ENCODE measurements at places on chromosomes 7 and 10.

- no peak for DNase-seq
These were observed 446.1 kb downstream of the ATRNL1 start for GRCh38 chr10:115539142-115539762.

GRCh38 chr10:86168256-86168655, 198.3 kb downstream of the GRID1 start:
- DNase-seq, result no peak

GRCh38 chr7:92095380-92095779, 38.9 kb downstream of the CYP51A1 start:
- no peak for DNase-seq

DNA sequence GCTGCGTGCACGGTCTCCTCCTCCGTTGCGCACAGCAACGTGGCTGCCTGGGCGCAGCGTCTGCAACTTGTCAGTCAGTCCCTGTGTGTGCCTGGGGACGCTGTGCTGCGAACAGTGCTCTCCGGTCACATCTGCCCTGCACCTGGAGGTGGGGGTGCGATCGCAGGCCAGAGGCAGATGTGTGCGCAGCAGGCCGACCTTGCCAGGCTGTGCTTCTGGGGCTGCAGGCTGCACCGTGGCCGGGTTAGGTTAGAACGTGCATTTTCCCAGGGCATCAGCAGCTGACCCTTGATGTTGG, 8.2 kb upstream of the GET4 start:
- no peak for DNase-seq

DNA sequence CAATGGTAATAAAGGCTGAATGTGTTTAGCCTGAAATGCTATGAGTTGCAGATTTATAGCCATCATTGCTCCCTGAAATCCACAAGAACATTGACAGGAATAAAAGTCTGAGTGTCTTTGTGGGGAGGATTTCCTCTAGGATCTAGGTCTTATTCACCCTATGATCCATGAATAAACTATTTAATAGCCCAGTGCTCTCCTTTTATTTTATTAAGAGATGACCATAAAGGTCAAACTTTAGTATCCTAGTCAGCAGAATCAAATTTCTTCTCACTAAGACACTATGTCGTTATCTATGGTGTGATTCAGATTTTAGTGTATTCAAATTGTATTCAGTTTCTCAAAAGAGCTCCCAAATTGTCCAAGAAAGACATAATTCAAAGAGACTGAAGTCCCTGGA, 67.8 kb upstream of the AKR1E2 start:
- DNase-seq, result no peak

- no peak for DNase-seq
These were observed 10.3 kb downstream of the SLC13A4 start for GRCh38 chr7:135717693-135718092.

GRCh38 chr10:11949152-11949551, 93.5 kb downstream of the UPF2 start:
- DNase-seq, result no peak

- no peak for DNase-seq
These were observed 182.2 kb downstream of the HTR7 start for GRCh38 chr10:90675621-90676020.

DNA sequence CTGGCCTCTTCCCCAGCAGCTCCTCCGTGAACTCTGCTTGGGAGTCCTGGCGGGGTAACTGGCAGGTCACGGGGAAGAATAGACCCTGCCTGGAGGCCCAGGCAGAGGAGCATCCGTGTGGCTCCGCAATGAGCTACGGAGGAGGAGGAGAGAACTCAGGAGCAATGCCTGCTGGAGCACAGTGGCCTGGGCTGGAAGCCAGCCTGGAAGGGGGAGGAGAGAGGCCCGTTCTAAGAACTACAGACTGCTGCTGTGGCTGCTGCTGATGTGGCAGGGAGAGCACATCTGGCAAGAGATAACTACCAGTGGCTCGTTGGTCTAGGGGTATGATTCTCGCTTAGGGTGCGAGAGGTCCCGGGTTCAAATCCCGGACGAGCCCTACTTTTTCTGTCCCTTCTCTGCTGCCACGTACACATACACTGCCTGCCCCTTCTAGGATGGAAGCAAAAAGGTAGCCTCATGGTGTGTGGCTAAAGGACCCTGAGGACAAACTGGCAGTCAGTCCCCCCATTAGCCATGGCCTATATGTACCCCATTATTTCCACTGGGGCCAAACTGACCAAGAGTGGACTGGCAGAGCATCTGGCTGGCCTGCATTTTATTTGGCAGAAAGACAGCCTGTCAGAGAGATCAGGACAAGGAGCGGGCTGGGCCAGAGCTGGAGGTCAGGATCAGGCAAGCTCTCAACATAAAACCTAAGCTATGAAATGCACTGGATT, 7.7 kb upstream of the OPN1SW start:
- DNase-seq, result peak; percentile 13

DNA sequence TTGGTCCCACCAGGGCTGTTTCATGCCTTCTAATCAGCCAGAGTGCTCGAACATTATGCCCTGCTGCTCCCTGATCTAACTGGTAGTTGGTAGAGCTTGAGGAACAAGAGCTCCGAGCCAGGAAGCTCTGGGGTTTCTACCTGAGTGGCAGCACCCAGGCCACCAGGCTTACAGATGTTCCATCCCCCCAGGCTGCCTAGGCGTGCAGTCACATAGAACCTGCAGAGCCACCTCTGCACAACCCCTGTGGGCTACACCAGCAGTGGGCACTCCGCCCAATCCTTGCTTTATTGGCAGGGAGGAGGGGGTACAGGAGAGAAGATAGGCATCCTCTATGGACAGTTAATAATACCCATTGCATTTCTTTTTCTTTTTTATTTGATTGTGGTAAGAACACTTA, 21.8 kb downstream of the MAP3K8 start:
- no peak for DNase-seq

DNA sequence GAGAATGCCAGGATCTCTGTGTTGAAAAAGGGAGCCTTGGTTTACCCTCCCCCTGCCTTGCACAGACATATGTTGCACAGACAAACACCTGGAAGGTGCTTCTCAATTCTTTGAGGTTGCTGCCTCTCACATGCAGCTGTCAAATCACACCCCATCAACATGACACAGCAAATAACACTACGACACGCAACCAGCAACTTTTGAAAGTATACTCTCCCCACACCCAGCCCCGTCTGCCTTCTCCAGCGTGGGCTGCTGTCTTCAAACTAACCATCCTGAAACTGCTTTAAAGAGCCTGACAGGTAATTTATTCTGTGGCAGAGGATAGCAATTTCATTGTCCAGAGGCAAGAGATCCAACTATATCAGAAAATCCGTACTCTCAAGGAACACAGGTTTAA, 136.1 kb downstream of the PLXNA4 start:
- DNase-seq, result no peak

DNA sequence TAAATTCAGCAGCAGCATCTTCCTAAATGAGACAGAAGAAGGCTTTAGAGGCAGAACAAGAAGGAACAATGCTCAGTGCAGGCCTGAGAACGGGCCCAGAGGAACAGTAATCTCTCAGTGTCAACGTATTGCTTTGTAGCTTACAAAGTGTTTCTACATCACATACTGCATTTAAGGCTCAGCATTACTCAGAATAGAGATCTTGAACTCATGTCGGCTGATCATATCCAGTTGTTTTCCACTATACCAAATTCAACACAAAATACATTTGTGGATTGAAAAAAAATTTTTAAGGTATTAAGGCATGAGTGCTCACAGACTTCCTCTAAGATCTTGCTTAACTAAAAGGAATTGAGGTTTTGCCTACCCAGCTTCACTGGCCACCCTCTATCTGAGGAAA, 325.1 kb downstream of the HPSE2 start:
- DNase-seq, result no peak

- DNase-seq, result no peak
These were observed 644.2 kb upstream of the FOXK1 start for GRCh38 chr7:4037877-4038276.

- DNase-seq, result peak; percentile 63
These were observed 9.8 kb downstream of the SAP25 start for GRCh38 chr7:100563809-100564400.

DNA sequence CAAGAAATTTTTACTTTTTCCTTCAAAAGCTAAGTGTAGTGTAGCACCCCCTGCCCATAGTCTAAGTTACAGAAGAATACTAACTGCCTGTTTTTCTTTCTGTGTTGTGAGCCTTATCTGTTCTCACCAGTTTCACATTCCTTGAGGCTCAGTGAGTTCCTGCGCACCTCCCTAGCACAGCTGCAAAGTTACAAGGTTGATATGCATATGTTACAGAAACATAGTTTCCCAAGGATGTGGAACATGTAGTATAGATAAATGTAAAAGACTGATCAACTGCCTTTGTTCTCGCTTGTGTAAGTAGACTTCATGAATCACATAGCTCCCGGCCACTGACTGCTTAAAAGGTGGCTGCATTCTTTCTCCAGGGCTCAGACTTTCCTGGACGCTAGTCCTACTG, 6.7 kb upstream of the ZNF33B start:
- no peak for DNase-seq

GRCh38 chr10:73167783-73168464, at the start of the genes ECD and FAM149B1:
Gene ECD, minus strand, starts transcription at chr10:73168008. Its CDS starts 4,071 bp downstream, at chr10:73163937.
Gene FAM149B1, plus strand, starts transcription at chr10:73168119. Its CDS starts 221 bp downstream, at chr10:73168340.
- peak; percentile 87 for DNase-seq

GRCh38 chr7:49878627-49879026, 105.2 kb downstream of the VWC2 start:
- no peak for DNase-seq

DNA sequence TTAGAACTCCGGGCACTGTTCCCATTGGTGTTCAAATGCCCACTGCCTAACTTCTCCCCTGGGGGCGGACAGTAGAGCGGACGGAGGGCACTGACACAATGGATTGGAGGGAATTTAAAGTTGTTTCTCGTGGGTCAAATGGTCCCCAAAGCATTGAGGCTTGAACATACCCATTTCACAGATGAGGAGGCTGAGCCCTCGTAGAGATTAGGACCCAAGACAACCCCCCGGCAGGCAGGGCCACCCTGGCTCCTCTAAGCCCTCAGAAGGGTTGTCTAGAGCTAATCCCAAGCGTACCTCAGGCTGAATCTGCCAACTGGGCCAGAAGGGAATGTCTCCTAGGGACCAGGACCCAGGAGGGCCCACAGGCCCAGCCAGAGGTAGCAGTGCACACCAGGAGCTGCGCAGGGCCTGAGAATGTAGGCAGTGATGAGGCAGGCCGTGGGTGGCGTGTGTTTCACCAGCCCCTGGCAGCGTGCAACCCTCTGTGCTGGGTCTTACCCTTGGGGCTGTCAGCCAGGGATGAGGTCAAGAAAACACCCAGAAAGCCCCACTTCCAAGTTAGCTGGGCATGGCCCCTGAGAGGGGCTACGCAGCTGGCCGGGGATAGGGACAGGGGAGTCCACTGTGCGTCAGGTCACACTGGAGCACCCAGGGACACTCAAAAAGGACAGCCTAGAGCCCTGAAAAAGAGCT, 5.8 kb downstream of the AIFM2 start:
- DNase-seq, result no peak

GRCh38 chr10:73967022-73967429, 30.9 kb upstream of the VCL start:
- DNase-seq, result no peak

DNA sequence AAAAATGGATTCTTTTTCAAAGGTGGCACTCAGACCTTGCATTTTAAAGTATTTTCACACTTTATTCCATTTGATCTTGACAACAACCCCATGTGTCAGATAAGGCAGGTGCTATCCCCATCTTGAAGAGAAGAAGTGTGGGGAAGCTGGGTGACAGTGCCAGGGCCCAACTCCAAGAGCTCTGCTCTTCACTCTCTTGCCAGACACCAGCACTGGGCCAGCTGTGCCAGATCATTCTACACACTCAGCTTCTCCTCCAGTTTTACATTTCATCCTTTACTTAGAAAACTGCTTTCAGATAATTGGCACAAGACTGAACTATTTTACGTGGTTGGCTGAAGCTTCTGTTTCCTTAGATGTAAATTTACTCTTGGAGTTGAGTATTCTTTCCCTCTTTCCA, 64.4 kb downstream of the ENO4 start:
- DNase-seq, result no peak

DNA sequence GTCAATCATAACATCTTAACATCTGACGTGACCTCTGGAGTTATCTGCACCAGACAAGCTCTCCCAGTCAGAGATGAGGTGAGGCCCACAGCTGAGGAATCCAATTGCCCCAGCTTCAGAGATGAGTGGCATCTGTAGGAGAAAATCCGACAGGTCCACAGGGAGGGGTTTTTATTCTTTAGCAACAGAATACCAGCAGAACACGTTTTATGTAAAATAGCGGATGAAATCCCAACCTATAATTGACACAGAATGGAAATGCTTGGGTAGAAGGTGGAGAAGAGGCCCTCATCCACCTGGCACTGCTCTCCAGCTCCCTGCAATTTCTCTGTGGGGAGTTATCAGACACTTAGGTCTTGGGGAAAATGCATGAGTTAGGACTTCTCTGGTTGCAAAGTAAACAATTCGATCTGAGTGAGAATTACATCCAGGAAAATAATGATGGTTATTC, 144.2 kb upstream of the NRP1 start:
- no peak for DNase-seq

DNA sequence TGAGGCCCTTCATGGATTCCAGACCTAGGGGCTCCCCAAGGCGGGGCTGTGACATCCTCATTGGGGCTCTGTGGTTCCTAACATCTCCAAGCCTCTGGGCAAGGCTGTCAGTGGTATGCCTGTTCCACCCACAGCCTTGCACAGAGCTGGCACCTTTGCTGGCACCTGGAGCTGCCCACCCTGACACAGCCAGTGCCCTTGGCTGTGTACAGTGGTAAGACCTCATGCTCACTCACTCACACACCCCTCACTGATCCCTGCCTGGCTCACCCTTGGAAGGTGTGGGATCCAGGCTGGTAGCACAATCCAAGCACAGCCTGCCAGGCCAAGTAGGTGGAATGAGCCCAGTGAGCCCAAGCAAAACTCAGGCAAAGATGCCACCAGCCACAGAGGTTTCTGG, 200.4 kb upstream of the PCDH15 start:
- no peak for DNase-seq

DNA sequence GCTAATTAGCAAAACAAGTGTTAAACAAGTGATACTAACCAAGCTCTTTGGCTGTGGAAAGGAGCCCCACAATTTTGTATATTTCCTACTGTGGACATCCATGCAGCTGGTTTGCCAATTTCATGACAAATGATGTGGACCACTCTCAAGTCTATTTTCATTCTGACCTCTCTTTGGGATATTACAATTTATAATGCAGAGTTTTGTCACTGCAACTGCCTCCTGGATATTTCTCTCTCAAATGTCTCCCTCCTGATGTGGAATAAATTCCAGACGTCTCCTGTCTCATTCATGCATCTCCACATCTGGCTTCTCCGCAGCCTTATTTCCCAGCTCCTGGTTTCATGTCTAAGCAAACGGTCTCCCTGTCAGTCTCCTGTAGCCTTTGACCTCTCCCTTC, 80.6 kb upstream of the RHEB start:
- no peak for DNase-seq
